ENCODE measurements at places on chromosomes 2 and 18.

- DNase-seq, result no peak
These were observed 23.5 kb downstream of the MBP start for GRCh38 chr18:77108821-77109647.

- DNase-seq, result peak; percentile 24
These were observed 127.5 kb downstream of the NCK2 start for GRCh38 chr2:105872142-105872728.

GRCh38 chr2:137957033-137957432 is 7.2 kb upstream of the HNMT start:
- DNase-seq, result no peak

DNA sequence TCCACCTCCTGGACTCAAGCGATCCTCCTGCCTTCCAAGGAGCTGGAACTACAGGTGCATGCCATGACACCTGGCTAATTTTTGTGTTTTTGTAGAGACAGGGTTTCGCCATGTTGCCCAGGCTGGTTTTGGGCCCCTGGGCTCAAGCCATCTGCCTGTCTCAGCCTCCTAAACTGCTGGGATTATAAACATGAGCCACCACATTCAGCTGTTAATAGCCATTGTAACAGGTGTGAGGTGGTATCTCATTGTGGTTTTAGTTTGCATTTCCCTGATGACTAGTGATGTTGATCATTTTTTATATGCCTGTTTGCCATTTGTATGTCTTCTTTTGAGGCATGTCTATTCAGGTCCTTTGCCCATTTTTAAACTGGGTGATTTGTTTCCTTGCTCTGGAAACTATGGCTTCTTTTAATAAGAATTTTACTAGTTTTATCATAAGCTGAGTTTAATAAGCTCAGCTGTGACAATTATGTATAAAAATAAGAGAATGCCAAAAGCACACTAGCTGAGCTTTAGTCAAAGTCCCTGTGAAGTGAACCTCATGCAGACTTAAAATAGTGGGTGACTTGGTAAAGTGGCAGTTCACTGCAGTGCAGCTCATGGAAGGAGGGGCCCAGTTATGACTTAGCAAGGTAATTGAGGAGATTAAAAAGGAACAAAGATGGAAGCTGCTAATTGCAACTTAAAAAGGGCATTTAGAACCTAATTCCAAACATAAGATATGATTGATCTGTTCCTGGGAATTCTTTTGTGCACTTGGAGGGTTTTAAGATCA is 465.1 kb downstream of the TGIF1 start:
- DNase-seq, result no peak

GRCh38 chr2:155442755-155443372 is 744.4 kb downstream of the KCNJ3 start:
- DNase-seq, result no peak

GRCh38 chr2:67952066-67952465 is 110.7 kb downstream of the C1D start:
- no peak for DNase-seq

DNA sequence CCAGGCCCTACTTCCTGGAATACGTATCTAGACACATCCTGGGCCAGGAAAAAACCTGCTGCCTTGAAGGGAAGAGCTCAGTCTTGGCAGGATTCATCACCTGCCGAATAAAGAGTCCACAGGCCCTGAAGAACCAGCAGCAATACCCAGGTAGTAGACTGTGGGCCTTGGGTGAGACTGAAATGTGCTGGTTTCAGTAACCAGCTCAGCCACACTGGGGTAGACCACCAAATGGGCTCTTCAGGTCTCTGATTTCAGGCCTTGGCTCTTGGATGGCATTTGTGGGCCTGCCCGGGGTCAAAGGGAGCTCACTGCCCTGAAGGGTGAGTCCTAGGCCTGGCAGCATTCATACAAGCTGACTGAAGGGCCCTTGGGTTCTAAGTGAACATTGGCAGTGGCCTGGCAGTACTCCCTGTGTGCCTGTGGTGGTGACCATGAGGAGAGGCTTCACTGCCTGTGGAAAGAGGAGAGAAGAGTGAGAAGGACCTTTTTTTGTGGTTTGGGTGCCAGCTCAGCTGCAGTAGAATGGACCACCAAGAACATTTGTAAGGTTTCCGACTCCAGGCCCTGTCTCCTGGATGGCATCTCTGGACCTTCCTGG is 175.1 kb downstream of the ANKRD30B start:
- DNase-seq, result no peak

DNA sequence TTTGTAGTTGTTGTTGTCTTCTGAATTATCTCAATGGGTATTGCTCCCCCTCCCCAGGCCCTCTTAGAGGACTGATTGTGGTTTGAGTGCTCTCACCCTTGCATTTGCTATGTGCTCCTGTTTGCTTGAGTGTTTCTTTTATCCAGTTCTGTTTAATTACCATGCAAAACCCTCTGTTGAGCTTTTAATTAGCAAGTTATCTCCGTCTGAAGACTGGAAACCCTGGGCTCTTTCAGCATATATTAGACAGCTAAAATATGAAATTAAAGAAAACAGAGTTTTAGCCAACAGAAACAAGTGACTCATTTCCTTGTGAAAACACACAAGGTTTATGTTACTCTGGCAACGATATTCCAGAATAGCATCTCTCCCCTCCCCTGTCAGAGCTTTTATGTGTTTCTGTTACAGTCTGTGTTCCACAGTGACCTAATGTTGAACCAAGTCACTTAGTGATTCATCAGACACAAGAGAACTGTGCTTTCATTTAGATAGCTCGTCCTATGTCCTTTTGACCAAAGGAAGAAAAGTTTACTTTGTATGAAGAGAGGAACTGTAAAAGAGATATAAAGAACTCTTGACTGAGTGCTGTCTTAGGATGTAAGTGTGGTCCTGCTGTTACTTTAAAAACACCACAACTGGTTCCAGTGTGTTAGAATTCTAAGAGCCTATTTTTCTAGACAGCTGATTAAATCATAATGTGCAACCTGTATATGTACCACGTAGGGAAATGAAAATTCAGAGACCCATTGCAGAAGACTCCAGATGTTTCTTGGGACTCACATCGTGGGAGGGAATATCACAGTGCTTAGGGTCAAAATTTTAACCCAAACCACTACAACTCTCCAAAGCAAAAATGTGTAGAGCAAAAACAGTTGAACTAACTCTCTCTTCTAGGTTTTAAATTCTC is 172.8 kb upstream of the RBMS1 start:
- no peak for DNase-seq

DNA sequence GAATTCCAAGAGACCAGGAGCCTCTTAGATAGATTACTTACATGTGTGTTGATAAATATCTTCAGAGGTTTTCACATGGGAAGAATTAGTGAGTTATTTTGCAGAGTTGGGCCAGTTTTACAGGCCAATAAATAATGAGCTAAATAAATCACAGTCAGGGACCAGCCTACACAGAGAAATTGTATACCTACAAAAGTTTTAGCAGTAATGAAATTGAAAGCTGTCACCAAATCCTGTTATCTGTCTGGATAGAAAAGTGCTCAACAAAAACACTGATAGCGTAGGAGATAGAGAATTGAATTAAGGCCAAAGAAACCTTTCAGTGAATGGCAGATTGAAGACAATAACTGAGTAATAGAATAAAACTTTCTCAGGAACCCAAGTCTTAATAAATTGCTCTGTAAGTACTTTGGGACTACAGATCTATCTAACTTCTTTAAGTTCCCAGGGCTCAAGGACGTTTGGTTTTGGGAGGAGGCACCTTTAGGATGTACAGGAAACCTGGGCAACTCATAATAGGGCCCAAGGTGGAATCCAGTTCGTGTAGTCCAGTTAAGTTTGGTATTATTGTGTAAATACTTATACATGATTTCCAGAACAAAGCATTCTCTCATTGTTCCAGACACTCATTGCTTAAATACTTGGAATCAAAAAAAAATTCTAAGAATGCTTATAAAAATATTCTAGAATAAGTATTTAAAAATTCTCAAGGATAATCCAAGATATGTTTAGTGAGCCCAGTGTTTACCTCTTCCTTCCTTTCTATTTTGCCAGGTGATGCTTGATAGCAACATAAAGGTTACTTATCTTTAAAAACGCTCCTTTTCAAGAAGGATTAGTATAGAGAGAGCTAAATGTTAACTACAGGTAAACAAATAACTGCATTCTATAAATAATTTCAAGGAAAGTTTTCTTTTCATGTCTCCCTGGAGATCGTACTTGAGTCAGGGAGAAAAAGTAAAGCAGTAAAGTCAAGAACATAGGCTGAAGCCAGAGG is 134.5 kb downstream of the NCKAP5 start:
- DNase-seq, result no peak

DNA sequence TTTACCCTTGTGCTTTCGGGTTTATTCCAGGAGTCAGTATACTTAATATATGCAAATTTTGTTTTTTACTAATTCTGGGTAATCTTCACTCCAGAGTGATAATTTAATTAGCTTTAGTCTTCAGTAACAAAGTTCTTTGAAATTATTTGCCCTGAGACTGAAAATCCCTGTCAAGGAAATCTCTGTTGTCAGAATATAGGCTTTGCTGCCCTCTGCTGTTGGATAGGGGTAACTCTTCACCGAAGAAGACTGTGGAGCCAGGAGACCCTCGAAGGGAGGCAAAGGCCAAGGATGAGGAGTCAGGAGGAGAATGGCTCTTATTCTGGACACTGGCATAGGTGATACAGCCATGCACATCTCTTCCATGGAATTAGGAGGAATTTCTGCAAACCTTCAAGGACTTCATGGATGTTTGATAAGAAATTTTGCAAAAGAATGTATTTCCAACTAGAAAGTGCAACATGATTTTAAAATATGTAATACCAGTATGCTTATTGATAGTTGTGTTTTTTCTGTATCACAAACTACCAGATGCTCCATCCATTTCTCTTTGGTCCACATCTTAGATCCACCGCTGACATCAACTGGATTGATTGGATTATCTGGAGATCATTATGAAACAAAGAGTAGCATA is 182.3 kb downstream of the RDH14 start:
- peak; percentile 5 for DNase-seq

DNA sequence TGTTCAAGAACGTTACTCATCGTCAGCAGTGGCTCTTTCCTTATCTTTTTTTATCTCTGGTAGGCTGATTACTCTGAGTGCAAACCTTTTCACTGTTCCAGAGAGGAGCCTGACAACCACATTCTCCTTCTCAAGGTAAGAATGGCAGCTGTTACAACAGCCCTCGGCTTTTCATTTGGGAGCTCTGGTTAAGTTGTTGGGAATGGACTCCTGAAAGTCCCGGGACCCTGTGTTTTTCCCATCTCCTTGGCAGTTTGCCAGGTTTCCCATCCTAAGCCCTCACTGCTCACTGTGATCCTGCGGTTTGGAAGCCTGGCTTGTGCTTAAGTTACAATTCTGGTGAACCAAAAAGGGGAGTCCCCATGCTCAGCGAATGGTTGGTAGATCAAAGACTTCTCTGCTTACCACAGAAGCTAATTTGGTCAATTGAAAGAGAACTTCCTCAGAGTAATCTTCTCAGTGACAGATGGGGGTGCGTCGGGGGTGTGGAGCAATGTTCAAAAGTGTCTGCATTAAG is 122.3 kb downstream of the LYPD6B start:
- peak; percentile 54 for DNase-seq

- DNase-seq, result no peak
These were observed 133.1 kb downstream of the ARL4C start for GRCh38 chr2:234363647-234364294.

- DNase-seq, result no peak
These were observed 53.1 kb upstream of the ATP5MC3 start for GRCh38 chr2:175234650-175235049.

DNA sequence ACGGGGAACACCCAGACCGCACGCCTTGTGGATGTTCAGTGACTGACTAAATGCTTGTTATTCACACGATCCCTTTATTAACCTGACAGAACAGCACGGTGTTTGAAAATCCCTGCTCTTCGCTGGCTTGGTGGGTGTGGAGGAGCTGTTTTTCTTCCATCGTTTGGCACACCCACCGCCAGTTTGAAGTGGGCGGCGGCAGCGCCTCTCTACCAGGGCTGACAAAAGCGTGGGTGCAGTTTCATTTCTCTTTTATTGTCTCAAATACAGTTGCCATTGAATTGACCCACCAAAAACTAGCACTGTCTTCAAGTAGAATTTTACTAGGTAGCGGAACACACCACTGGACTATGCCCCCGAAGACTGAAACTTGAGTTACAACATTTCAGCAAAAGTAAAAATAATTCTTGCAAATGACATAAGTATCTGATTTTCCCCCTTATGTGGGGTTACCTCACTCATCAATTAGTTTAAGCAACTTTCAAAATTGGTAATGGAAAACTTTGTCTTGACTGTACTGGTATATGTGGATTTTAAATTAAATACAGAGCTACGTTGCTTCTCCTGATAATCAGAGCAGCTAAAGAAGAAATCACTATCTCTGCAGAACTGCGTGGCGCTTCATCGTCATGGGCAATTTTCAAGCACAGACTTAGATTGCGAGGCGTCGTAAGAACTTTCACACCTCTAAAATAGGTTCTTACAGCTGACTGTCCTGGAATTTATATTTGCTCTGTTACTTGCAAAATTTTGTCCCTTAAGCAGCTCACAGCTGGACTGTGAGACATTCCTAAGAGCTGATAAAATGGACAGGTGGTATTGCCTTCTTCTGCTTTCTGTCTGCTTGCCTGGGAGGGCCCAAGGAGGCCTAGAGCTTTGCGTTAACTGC is 60.9 kb downstream of the LDLRAD4 start:
- no peak for DNase-seq

DNA sequence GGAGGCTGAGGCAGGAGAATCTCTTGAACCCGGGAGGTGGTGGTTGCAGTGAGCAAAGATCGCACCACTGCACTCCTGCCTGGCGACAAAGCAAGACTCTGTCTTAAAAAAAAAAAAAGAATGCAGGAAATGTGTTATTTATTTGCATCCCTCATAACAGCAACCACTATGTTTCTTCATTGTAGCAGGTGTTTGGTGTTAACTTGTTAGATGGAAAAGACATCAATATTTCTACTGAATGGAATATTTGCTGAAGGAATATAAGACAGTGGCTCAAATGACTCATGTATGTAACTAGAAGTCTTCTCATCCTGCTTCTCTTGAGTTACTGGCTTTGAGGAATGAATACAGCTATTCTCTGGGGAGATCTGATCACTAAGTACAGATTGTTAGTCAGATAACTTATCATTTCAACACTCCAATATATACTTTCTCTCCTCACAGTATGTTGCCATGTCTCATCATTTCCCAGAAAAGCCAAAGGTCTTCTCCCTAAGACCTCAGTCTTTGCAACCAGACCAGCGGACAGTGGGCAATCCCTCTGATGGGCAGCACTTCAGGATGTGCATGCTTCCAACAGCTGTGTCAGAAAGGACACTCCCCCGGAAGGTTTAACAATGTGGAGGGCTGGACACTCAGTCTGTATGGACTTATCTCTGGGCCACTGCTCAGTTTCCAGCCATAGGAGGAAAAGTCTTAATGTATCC is 104.4 kb upstream of the STK17B start:
- DNase-seq, result peak; percentile 41

GRCh38 chr18:79356435-79356834 is 39.3 kb upstream of the NFATC1 start:
- no peak for DNase-seq

GRCh38 chr2:149446748-149447147 is 116.4 kb downstream of the LYPD6 start:
- DNase-seq, result no peak

GRCh38 chr18:45037618-45038017 is 356.9 kb downstream of the SETBP1 start:
- DNase-seq, result no peak

DNA sequence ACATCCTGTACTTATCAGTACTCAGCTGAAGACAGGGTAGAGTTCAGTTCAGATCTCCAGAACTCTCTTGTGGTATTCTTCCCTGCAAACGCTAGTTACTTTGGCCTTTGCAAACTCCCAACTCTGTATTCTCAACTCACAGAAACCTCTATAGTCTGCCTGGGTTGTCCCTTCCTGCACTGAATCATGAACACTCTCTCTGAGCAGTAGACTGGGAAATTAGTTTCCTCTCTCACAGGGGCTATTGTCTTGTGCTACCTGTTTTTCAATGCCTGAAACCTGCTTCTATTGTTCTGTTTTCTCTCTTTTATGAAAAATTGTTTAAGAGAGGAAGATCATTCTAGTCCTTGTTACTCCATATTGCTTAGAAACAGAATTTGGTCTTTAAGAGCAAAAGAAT is 134.7 kb downstream of the VIT start:
- no peak for DNase-seq
